ENCODE measurements at places on chromosomes 7 and 10.

GRCh38 chr10:71218651-71219050, 6.3 kb downstream of the UNC5B start:
- DNase-seq = peak; percentile 32

DNA sequence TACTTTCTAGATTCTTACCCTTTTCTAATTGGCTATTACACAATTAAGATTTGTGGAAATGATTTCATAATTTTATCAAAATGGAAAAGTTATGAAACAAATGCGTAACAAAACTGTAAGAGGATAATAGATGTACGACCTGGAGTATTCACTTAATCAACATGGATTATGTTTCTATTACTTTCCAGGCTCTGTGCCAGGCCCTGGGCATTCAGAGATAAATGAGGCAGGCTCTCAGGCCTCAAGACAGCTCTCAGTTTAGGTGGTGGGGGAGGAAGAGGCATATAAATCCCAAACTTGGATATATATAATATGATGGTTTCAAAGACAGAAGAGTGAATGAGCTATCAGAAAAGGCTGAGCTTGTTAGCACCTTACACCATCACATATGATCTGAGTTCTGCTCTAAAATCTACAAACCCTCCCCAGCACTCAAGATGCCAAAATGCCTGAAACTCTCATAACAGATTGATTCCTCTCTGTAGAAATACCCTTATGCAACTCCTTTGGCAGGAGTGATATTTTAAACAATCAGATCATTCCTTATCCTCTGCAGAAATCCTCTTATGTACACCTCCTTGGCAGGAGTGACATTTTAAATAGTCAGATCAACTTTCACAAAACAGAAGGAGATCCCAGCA, 42.5 kb downstream of the ACBD5 start:
- no peak for DNase-seq

DNA sequence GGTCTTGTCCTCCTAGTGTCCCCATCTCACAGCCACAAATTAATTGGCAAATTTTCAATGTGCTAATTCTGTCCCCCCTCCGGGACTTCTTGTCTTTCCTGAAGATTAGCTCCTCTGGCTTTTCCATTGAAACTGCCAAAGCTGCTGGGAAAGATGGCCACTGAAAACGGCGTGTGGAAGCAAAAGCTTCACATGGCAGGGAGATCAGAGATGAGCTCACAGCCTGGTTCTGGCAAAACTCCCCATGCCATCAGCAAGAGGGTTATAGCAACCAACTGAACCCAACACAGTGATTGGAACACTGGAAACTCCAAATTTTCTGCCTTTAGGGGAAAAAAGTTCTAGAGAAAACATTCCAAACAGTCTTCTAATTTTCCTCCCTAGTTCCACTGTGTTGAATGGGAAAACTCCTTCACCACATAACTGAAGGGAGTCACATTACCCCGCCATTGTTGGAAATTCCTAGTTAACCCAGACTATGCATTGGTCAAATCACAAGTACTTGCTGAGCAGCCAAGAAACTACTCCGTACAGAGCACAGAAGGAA, 37.0 kb downstream of the NRAP start:
- DNase-seq = no peak

- no peak for DNase-seq
These were observed 8.5 kb downstream of the GPER1 start for GRCh38 chr7:1096156-1097119.

DNA sequence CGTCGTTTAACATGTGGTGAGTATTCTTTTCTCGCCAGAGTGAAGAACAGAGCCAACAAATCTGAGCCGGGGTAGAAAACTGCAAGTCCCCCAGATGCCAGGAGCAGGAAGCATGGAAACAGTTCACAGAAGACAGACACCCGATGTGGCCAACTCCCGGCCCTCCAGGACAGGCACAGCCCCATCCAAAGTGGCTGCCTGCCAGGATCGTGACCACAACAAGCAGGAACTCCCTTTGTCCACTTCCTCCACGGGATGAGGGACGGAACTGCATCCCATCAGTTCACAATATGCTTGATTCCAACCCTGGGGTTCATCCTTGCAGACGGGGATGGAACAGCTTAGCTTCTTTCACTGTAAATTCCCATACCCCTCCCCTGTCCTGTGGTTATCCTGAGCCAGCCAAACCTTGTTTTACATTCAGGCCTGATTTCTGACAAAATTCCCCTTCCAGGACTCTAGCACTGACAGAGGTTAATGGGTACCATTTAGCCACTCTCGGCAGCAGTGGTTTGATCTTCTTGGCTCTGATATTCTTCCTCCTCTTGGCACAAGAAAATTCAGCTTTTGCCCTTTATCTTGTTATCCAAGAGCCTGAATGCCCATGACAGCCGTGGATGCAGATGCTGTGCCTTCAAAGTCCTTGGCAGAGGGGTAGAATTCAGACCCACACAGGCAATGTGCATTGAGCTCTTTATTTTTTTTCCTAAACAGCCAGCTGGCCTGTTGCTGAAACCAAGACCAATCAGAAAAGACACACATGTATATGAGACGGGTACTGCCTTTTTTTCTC, 105.5 kb upstream of the FAM204A start:
- peak; percentile 71 for DNase-seq

DNA sequence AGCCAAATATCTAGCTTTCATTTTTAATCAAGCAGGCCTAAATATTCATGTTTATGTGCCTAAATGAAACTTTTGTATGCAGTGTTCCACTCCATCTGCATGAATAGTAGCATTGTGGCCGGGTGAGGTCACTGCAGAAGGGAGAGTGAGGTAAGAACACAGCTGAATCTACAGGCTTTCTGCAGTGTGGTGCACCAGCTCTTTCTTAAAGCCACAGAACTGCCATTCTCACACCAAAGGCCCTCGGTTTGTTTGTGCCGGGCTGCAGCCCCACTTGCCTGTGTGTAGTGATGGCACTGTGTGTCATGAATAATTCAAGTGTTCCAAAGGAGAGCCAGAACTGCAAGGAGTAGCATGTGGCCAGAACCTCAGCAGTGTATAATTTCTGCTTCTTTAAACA, 204.1 kb downstream of the TRIL start:
- no peak for DNase-seq

GRCh38 chr7:157622408-157623205, 285.8 kb downstream of the DNAJB6 start:
- no peak for DNase-seq

DNA sequence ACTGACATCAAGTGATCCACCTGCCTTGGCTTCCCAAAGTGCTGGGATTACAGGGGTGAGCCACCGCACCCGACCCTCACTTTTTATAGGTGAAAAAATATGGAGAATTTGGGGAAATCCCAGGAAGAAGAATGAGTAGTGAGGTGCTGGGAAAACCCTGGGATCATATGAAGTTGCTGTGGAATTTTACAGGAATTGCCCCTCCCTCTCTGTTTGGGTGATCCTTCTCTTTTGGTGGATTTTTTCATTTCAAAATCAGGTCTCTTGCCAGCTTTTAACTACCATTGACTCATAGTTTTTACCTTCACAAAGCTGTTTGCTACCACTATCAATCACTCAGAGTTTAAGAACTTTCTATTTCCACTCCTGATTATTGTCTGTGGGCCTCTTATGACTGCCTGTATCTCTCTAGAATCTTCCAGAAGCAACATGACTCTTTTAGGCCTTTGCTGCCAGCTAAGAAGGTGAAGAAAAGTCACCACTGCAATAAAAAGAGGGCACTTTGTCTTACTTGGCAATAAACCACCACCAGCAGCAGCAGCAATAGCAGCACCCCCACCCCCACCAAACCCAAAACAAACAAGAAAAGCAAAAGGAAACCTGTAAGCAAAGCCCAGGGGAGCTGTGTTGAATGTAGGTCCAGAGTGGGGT, 4.0 kb upstream of the GIMAP8 start:
- DNase-seq = no peak

- peak; percentile 42 for DNase-seq
These were observed 2.6 kb upstream of the DLX6 start for GRCh38 chr7:97002555-97003261.

DNA sequence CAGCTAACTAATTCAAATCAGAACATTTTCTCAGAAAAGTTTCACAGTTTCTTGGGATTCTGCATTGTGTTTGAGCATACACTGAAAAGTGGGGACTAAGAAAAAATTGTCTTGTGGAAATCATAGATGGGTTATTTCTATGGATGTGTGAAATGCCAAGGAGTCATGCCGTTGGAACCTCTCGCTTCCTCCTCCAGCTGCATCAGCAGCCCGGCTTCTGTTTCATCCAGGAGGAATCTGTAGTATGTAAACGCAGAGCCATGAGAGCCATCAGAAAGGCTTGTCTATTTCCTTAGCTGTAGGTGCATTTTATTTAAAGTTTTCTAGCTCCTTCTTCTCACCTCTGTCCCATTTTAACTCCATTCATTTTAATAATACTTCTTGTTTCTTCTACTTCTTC, 1144.1 kb downstream of the GATA3 start:
- no peak for DNase-seq

- DNase-seq = no peak
These were observed 36.3 kb downstream of the CADPS2 start for GRCh38 chr7:122849957-122850328.

DNA sequence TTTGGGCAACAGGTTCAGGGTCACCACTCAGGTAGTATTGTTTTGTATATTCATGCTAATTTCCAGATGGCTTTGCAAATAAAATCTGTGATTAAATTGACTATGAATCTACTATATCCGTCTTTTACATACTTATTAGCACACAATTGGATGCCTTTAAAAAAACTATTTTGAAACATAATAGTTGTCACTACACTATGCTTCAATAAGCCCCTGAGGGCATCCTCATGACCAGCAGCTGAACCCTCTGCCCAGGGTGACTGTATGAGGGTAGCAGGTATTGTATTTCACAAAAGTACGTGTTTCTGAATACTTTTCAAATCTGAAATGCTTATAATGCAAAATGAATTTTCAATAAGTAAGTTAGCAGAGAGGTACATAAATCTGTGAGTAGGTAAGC, 97.3 kb downstream of the DNAH11 start:
- no peak for DNase-seq

DNA sequence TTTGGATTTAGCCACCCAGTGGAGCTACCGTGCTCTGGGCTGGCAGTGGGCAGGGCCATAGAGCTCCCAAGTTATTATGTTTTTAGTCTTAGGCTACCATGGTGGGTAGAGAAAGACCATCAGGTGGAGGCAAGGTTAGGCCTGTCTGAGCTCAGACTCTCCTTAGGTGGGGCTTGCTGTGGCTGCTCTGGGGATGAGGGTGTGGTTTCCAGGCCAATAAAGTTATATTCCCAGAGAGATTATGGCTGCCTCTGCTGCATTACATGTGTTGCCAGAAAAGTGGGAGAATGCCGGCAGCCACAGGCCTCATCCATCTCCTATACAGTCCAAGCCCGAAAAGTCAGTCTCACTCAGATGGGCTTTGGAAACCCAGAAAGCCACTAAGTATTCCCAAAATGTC, 34.2 kb upstream of the PPP1R9A start:
- DNase-seq = no peak

DNA sequence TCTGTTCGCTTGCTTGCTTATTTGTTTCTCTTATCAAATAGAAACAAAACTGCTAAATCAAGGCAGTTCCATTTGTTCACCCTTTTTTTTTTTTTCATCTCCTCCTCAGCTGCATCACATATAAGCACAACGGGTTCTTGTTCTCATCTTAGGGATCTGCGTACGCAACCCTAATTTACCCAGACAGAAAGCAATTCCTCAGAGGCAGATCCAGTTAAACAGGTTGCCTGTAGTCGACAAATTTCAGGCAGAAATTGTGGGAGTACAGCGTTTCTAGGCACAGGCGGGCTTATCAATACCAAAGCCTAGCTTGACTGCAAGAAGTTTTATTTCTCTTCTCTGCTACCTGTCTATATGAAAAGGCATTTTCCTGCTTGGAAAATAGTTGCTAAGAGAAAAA, 565.4 kb downstream of the NXPH1 start:
- no peak for DNase-seq

DNA sequence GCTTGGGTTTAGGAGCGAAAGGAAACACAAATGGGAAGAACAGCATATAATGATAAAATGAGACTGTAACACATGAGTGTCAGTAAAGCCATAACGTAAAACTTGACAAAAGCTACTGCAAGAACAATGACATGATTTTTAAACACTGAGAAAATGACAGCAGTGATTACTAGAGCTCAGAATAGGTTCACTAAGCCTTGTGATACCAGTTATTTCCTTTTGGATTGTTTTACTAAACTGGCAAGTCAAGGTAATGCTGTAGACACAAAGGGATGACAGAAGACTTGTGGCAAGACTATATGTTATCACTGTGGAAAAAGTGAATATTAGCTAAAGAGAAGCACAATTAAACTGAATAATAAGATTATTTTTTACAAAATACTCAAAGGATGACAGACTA, 12.7 kb downstream of the NCOA4 start:
- no peak for DNase-seq

DNA sequence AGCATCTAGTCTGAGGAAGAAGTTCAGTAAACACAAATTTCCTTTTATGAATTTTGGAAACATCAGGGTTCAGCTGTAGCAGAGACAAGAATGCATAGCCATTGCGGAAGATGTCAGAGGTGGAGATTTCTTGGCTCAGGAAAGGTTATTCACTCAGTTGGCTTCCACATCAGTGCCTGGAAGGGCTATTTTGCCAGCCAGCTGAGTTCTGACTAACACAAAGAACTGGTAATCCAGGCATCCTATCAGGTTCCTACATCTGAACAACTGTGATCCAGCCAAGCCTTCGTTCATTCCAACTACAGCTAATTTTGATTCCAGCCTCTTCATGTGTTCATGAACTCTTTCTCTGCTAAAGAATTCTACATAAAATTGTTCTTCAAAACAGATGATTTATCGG, 965.6 kb downstream of the XPNPEP1 start:
- DNase-seq = no peak

DNA sequence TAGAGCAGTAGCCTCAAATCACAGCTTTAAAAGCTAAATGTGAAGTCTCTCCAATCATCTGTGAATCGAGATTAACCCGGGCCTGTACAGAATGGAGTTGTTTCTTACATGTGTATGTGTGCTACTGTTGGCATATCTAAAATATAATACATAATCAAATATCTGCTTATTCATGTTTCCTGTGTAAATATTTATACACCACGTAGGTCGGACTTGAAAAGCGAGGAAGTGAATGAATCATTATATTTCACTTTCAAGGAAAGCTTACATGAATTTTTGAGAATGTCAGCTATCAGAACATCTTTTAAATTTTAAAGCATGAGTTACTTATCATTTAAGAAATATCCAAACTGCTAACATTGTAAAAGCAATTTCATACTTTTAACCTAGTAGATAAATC, 233.3 kb downstream of the SLC25A13 start:
- no peak for DNase-seq

- DNase-seq = no peak
These were observed 231.9 kb upstream of the HABP2 start for GRCh38 chr10:113320987-113321386.

DNA sequence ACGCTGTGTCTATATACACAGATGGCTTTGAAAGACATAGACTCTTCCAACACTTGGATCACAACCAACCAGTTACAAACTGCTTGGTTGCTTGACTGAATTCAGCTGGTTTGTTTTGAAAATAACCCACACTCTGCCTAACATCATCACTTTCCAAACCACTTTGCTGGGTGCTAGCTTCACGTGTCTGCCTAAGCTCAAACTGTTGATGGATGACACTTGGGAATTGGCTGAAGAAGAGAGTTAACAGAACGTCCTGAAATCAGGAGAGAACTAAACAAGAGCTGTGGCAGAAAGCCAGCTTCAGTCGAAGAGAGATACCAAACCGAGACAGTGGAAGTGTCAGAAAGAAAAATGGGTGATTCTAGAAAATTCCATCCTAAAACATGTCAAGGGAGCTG, 420.8 kb upstream of the AUTS2 start:
- no peak for DNase-seq
